ENCODE measurements at places on chromosomes 16 and 17. TPM values are rescaled to one million over a fixed set of nuclear protein-coding genes. Genes with fewer than 3 reads are reported as not detected.

ABCC6 gene
- not detected for total RNA-seq

ZNF286A gene
- 25.6 TPM for total RNA-seq

AURKB gene
- total RNA-seq = 92.3 TPM

NMT1 gene
- 176 TPM for total RNA-seq

CD300C gene
- total RNA-seq = 0.26 TPM

CACNB1 gene
- total RNA-seq = 20.4 TPM

SDK2 gene
- 0.52 TPM for total RNA-seq

FBXO39 gene
- 0.36 TPM for total RNA-seq

HEXIM2 gene
- 7.0 TPM for total RNA-seq

DNA sequence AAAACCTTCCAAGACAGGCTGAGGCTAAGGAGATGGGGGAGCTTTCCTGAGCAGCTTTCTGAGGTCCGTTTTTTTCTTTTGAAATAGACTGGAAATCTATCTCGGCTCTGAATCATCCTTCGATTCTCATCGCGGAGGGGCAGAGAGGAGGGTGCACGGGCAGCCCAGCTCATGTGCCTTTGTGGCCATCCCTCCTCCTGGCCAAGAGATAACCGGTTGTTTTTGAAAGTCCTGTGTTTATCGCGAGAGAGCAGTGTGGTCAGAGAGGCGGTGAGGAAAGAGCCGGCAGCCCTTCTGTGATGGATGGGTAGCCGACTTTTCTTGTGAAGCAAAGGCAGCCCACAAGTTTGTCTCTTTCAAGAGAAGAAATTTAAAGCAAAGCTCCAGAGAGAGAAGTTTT, 191.6 kb downstream of the CCDC182 start:
- DNase-seq = no peak

- DNase-seq = no peak
Measured at GRCh38 chr16:70691223-70692129, 5.6 kb upstream of the MTSS2 start.

GRCh38 chr17:19943026-19943425, 34.6 kb downstream of the AKAP10 start:
- no peak for DNase-seq

DNA sequence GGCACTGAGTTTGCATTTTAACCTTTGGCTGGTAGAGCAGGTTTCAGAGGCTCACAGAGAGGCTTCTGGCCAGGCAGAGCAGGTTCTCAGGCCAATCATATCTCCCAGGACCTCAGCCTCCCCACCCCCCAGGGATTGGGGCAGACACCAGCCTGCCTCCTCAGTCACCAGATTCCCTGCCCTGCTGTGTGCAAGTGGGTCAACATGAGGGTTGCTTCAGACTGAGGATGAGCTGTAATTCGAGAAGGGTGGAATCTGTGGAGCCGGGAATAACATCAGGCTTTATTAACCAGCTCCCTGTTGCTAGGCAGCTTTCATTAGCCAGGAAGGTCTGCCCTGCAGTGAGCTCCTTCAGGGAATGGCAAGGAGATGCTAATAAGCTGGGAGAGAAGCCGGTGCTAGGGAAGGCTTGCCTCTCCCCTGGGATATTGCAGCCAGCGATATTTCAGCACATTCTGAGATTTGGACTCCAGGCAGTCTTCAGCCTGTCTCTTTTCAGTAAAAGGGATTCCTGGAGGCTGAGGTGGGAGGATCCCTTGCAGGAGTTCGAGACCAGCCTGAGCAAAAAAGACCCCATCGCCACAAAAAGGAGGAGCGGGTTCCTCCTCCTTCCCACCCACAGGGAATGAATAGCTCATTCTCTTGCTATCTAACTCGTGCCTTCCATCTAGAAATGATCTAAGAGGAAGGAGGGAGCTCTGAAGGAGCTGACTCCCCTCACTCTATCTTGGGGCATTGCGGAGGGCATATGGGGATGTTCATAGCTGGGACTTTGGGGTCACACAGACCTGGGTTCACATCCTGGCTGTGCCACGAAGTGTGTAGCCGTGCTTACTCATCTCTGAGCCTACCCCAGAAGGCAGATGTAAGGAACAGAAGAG, 10.7 kb downstream of the SGSM2 start:
- no peak for DNase-seq

DNA sequence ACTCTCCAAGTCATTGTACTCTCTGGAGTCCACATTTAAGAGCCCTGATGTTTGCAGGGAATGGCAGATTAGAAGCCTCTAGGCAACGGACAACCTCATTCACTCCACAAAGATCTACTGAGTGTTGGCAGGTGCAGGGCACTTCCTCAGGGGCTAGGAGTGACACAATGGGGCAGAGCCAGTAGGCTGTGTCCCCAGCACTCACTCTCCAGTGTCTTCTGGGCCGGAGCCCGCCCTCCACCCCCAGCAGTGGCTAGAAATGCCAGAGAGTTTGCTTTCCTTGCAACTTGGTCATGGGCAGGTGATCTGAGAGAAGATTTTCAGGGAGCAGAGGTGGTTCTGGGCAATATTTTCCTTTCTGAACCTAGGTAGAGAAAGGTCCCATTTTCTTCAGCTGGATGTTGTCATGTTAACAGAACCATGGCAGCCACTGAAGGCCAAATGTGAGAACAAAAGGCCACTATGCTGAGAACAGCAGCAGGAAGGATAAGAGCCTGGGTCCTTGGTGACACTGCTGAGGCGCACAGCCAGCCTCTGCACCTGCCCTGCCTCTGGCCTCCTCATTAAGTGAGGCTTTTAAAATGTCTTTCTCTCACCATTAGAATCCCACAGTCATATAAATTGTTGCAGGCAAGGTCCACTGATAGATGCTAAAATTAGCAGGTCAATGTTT, 96.2 kb downstream of the USP31 start:
- DNase-seq = no peak

- no peak for DNase-seq
Measured at GRCh38 chr16:6482696-6483468, 849.8 kb upstream of the RBFOX1 start.

- no peak for DNase-seq
Measured at GRCh38 chr17:77742579-77742978, 215.9 kb upstream of the TNRC6C start.

DNA sequence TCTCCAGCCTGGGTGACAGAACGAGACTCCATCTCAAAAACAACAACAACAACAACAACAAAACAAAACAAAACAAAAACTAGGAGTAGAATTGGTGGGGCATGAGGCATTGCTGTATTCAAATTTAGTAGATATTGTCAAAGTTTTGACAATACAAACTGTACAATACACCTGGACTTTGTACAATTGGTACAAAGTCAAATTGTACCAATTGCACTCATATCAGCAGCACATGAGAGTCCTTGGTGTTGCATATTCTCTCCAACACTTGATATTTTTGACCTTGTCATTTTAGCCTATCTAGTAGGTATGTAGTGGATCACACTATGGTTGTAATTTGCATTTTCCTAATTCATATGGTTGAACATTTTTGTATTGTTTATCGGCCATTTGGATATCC, 14.3 kb upstream of the ATF7IP2 start:
- no peak for DNase-seq

GRCh38 chr16:1870365-1871082, 1.4 kb downstream of the MEIOB start:
- no peak for DNase-seq

GRCh38 chr16:23785842-23786241, 31.0 kb downstream of the CHP2 start:
- no peak for DNase-seq

- DNase-seq = peak; percentile 75
Measured at GRCh38 chr16:51982715-51983680, 563.9 kb downstream of the TOX3 start.

GRCh38 chr17:74779948-74780400, 3.8 kb upstream of the NAT9 start:
- DNase-seq = peak; percentile 92

GRCh38 chr16:23607726-23608125, 11.6 kb upstream of the NDUFAB1 start:
- no peak for DNase-seq

DNA sequence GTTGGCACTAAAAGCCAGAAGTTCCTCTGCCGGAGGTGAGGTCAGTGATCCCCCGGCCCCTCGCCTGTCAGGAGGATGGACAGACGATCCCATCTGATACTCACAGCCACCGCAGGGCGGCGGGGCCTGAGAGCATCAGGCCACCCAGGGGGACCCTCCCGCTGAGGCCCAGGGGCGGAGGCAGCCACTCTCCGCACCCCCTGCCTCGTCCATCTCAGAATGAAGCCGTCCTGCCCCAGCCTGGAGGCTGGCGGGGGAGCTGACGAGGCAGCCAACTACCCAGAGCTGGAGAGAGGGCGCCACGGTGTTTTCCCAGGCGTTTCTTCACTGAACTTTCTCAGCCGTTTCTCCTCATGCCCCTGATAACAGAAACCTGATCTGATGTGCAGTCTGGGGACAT, 22.6 kb downstream of the TPSD1 start:
- no peak for DNase-seq

DNA sequence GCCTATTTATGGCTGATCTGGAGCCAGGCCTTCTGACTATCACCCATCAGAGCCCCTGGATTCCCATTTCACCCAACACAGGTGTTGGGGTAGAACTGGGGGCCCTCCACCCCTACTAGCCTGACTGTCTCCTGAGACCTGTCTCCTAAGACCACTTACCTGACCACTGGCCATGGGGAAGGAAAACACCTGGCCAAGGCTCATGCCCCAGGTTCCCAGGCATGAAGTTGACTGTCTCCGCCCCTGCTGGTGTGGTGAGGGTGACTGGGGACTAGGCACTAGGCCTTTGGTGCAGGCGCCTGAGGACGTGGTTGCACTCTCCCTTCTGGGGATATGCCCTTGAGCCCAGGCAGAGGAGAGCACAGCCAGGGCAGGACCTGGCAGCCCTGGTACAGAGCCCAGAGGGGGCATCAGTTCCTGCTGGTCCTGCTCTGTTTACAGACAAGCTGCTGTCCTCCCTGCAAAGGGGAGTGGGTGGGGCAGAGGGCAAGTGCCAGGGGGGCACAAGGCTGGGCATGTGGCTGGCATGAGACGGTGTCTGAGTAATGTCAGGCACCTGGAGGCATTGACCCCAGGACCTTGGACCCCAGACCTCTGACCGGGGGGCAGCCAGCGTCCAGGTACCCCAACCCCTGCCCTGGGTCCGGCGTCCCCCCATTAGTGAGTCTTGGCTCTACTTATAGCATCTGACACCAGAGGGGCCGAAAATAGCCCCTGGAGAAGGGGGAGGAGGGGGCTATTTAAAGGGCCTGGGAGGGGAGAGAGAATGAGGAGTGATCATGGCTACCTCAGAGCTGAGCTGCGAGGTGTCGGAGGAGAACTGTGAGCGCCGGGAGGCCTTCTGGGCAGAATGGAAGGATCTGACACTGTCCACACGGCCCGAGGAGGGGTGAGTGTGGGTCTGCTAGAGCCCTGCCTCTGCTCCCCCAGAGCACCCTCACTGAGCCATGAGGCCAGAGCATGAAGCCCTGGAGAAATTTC, at the start of gene TCAP:
TSS of gene TCAP (plus strand) at position 769 of the 981 bp plus-strand sequence. CDS start at position 780, 11 bp downstream.
- no peak for DNase-seq

DNA sequence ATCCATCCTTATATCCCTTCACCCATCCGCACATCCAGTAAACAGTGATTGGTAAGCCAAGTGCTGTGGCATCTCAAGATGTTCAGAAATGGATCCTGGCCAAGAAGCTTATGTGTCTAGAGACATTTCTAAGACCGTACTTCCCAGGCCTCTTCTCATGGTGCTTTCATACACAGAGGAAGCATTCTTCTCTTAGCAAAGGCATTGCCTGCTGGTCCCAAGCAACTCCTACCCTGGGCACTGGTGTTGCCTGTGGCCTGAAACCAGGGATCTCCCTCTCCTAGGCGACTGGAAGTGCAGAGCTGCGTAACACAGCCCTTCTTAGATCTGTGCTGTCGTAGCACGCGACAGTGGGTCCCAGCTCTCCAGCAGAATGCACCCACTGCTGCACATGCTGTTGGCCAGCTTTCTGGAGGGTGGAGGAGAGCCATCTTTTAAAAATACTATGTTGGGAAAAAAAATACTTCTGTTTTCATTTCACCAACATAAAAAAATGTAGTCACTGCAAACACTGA, 182.9 kb downstream of the CCDC182 start:
- DNase-seq = no peak

GRCh38 chr17:33269337-33270060, 23.6 kb downstream of the ASIC2 start:
- DNase-seq = no peak

GRCh38 chr16:15452246-15452855, 18.0 kb downstream of the BMERB1 start:
- DNase-seq = no peak

DNA sequence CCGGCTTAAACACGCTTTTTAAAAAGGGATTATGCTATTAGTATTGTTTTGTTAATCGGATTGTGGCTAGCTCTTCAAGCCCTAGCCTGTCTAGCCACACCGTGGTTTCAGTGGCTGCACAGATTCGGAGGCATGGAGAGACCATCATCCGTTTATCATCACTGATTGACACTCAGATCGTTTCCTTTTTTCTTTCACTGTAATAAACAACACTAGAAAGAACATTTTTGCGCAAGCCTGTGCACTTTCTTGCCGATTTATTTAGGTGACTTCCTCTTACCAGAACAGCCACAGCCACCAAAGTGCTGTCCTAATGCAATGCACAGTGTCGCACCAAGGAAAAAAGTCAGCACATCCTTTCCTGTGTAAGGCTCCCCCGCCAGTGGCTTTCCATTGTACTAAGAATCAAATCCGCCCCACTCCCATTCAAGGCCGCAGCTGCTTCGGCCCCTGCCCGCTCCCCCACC, 78.2 kb downstream of the CRISPLD2 start:
- DNase-seq = no peak

DNA sequence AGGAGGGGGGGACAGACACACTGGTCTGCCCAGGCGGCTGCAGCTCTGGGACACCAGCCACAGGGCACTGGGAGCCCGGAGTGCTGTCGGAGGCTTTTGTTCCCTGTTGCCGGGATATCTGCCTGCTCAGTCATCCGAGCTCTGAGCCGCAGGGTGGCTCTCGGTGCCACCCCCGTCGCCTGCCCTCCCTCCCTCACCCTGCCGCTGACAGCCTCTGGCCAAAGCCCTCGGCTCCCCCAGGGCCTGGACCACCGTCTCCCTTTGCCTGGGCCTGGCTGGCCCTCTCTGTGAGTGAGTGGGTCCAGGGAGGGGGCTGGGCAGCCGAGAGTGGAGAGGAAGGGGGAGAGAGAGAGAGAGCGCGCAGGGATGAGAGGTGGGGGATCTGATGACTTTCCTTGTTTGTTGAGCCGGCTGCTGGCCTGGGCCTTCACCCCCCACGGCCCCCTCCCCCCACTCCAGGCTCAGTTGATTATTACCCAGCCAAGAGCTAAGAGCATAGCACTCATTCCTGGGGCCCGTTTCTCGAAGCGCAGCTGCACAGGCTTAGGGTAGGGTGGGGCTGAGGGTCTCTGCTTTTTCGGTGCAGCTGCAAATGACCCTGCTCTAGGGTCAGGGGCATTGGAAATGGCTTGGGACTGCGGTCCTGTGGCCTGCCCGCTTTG, 2.7 kb downstream of the FOXJ1 start:
- no peak for DNase-seq
